Aorta (tissue), 5 donors: ENCODE measurements at places on chromosomes 7 and 10. TPM values are rescaled to one million over a fixed set of nuclear protein-coding genes. Genes with fewer than 3 reads are reported as not detected.
A peak's percentile ranks its signal among the peaks of the same experiment; 100 is the strongest.

Gene STK31
- 2.2 TPM for total RNA-seq

Gene DENND2A
- total RNA-seq = 5.9 TPM

Gene NEUROG3
- not detected for total RNA-seq

Gene LRGUK
- 1.2 TPM for total RNA-seq

Gene LIPM
- not detected for total RNA-seq

Gene MYL10
- not detected for total RNA-seq

Gene GRM8
- total RNA-seq = not detected

DNA sequence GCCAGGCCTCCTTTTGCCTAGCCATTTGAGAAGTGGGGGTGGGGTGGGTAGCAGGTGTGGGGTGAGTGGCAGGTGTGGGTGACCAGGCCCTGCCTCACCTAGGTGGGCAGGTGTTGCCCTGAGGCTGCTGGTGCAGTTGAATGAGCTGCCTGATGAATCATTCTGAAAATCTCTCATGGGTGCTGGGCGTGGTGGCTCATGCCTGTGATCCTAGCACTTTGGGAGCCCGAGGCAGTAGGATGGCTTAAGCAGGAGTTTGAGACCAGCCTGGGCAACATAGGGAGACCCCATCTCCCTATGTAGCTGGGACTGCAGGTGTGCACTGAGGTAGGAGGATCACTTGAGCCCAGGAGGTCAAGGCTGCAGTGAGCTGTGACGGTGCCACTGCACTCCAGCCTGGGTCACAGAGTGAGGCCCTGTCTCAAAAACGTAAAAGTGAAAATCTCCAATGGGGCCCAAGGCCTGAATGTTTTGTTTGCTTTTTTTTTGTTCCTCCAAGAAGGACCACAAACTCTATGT is 17.7 kb downstream of the TSPAN14 start:
- no peak for DNase-seq

GRCh38 chr7:142863891-142864685 is 9.2 kb downstream of the EPHB6 start:
- no peak for DNase-seq

DNA sequence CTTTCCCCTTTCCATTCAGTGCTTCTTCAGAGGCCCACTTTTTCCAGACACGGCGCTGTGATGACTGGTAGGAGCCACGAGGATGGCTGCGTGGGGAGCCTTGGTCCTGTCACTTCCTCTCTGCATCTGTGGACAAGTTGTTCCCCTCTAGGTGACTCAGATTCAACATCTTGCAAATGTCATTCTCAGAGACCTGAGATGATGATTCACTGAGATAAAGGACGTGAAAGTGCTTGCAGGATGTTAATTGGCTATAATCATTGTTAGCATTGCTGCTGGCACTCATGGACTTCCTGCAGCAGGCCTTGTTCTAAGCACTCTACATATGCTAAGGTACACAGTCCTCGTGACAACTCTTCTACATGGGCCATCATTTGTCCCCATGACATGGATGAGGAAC is 489.8 kb upstream of the ZMIZ1 start:
- no peak for DNase-seq

DNA sequence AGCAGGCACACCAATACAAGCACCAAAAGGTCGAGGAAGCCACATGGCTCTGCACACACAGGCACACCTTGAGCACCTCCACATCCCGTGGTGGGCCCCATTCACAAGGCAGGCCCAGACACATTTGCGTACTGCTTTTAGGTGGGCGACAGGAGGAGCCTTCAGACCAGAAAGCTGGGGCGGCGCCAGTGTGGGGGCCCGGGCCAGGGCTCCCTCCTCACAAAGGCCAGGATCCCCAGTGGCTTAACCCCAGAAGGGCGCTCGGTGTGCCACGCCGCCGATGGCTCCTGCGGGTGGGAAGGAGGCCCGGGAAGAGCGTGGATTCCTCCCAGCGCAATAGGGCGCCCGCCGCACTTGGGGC is 2.8 kb upstream of the SMARCD3 start:
- DNase-seq = no peak

DNA sequence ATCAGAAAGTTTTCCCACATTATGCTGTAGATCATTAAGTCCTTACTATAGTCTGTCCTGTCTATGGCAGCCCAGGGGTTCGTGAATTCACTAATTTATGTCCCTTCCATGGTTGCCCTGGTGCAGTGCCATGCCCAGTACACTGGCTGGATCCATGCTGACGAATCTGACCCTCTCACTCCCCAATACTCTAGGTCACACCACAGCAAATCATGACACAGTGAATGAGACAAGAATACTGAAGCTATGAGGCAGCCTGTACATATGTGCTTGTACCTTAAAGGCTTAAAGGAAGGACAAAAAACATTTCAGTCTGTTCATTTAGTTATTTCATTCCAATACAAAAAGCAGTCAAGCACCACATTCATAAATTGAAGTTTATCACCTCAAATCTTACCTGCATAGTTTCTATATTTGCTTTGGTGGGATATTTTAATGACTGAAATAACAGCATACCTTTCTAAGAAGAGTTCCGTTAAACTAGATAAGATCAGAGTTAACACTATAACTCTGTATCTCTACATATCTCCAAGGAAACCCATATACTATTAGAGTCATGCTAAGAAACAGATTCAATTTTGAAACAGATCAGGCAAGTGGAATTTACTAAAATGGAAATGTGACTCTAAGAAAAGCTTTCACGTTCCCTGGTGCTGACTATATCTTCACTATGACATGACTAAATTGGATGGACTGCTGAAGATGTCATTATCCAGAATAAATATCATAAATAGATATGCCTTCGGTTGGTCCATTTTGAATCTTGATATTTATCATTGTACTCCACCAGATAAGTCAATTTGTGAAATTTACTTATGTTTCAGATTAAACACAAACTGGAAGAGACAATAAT is 36.7 kb downstream of the OSBPL3 start:
- no peak for DNase-seq

DNA sequence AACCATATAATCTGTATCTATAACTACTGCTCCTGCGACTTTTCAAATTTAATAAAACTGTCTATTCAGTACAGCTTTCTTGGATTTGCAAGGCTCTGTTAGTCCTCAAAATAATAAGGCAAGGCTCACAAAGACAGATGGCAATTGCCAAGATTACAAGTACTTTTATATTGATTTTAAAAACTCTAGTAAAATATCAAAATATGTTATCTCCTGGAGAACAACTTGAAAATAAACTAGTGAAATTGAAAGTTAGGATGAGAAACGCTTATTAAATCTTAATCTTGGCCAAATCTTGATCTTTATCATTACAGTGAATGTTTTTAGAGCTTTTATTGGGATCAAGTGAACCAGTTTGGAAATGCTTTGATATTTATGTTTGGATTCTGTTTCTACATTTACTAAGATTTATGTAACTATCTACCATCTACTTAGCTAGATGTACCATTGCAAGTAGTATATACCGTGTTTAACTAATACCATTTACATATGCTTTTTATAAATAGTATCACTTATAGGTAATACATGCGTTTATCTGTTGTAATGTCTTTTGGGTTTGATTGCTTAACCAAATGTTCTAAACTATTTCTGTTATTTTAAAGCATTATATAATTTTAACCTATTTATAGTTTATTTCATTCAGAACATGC is 70.0 kb downstream of the CABCOCO1 start:
- no peak for DNase-seq

- no peak for DNase-seq
Measured at GRCh38 chr10:74025380-74025978, 27.6 kb downstream of the VCL start.

DNA sequence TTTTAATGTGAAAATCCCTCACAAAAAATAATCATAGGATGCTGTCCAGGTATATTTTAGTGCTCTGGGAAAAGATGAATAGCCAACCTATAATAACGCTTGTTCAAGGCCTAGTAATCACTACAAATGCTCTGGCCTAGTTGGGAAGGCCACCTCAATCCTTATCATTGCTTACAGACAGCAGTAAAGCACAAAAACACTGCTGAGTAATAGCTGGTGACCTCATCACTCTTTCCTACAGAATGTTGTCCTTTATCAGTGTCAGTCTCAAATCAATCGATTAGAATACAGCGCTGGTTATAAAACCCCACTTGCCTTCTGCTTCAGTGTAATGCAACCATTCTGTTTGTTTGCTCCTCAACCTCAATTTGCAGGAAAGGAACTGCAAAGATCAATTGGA is 72.6 kb upstream of the STEAP1 start:
- DNase-seq = no peak

GRCh38 chr7:132897093-132897687 is 184.7 kb downstream of the CHCHD3 start:
- DNase-seq = no peak

DNA sequence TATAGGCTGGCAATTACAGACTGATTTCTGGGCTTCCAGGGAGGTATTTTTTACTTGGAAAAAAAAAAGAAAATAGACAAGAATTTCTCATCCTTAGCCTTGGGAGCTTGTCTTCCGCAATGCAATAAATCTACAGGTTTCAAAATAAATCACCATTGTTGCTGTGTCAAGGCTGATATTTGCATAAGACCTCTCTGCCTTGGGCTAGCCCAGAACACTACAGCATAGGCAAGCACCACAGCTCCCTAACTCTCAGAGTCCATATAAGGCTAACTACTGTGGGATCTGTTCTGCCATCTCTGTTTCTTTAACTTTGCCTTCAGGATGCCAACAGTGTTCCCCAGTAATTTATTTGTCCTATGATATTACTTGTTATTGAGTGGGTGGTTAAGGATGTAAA is 64.4 kb downstream of the ZWINT start:
- no peak for DNase-seq

GRCh38 chr10:70847659-70848360 is 32.1 kb downstream of the SGPL1 start:
- DNase-seq = no peak

DNA sequence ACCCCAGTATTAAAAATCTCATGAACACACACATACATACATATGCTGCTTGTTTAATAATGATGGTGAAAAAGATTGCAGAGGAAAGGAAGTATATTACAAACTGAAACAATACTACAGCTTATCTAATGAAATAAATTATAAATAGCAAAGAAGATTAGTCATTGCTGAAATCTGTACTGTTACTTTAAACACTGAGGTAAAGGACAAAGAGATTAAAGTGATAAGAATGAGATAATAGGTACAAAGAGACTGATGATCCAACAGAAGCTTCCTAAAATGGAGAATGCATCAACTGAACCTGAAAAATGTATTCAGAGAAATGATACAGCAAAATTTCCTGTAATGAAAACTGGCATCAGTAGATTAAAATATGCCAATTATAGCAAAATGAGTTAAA is 91.5 kb upstream of the KCND2 start:
- DNase-seq = no peak

DNA sequence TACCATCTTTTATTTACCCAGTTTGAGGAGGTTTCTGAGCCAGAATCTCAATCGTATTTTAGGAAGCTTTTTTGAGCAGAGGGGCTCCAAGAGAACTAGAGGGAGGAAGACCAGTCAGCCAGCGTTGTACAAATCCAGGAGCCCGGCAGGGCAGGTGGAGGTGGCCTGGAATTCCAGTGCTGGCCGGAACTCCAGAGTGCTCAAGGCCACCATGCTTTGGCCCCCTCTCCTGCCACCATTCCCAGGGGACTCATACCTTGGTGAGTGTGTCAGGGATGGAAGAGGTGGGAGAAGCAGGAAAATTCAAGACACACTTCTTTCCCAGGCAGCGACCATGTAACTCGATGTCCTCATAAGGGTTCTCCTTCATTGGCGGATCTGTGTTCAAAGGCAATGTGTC is 55.3 kb downstream of the DENND2A start:
- DNase-seq = no peak

GRCh38 chr7:106778656-106779250 is 86.3 kb upstream of the PIK3CG start:
- no peak for DNase-seq

DNA sequence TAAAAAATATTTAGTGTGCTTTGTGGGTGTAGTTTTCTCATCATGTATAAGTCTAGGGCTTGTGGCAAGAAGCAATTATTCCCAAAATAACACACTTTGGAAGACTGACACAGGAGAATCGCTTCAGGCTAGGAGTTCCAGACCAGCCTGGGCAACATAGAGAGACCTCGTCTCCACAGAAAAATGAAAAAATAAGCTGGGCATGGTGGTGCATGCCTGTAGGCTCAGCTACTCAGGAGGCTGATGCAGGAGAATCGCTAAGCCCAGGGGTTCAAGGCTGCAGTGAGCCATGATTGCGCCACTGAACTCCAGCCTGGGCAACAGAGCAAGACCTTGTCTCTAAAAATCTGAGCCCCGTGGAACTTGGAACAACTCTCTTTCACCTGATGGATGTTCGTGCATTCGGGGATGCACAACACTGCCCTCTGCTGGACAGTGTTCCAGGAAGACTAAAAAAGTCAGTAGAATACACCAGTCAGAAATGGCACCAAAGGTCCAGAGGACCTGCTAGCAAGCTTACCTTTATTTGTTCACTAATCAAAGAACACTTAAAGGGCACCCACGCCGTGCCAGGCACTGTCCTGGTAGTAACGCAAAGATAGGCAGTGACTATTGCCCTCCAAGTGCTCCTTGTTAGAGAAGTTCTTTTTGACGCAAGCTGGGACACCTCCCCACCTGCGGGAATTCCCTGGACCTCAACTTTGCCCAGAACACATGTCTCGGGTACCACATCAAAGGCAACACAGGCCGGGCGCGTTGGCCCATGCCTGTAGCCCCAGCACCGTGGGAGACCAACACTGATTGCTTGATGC is 81.9 kb upstream of the CALN1 start:
- peak; percentile 62 for DNase-seq

DNA sequence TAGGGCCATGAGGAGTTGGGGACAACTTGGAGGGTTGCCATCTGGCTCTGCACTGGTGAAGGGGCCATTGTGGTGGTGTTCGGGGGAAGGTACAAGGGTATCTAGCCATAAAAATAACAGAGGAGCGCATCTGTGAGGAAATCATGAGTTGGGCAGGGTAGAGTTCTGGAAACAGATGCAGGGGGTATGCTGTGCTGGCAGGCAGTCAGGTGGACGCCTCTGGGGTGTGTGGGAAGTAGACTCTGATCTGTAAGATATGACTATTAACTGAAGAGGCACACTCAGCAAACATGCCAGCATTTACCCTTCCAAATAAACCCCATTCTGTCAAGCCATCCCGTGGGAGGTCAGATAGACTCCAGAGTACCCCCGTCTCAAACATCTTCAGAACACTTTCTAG is 79.8 kb downstream of the CLEC2L start:
- DNase-seq = no peak

DNA sequence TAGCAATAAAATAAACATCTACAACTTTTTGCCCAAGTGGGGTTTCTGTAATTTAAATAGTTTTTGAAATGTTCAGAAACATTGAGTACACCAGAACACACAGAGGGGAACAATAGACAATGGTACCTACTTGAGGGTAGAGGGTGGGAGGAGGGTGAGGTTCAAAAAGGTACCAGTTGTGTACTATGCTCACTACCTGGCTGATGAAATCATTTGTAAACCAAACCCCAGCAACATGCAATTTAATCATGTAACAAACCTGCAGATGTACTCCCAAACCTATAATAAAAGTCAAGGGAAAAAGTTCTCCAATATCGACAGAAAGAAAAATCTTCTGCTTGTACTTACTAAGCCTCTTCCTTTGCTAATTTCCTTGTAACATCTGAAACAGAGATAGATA is 4.2 kb upstream of the TES start:
- DNase-seq = no peak
